ENCODE measurements at places on chromosomes 4 and X.

DNA sequence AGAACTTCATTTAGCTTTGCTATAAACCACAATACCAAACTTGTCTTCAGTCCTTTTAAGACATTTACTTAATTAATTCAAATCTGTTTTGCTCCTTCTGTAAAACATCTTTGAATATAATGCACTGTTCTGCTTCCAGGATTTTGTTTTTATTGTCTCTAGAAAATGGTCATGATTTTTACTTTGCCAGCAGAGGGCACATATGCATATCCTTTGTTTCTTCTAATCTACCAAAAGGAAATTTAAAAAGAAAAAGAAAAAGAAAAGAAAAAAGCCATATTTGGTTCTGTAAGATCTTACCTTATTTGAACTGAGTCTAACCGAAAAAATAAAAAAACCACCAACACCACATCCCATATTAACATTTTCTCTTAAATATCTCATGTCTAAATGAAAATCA lies 101.9 kb upstream of the CCSER1 start:
- DNase-seq, result no peak

DNA sequence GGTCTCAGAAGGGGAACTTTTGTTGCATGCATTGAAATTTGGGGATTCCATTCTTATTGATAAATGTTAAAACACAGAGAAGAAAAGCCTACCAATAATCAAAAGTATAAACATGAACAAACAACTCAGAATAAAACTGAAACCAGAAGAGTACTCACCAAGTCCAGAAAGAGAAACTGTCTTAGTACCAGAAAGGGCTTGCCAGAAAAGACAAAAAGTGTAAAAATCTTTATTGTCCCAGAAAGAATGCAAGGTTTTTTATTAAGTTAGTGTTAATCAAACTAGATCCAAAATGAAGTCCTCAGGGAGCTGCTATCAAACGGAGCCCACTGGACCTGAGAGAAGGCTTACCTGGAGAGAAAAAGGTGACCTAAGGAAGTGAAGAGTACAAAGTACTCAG lies 897.5 kb downstream of the PCDH7 start:
- no peak for DNase-seq

DNA sequence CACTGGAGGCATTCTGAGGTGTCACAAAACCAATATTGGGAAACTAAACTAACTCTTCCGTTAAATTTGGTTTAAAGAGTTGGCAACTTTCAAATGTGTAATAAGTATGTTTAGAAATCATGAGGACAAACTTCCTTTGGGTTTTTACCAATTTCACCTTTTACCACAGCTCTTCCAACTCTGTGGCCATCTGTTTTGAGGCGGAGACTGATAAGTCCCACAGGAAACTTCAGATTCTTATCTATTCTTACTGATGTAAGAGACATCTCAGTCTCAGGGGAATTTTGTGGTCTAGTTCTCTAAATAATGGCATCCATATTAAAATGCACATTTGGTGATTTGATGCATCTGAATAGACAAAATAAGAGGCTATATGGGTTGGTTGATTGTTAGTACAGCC lies 229.2 kb upstream of the AFF2 start:
- no peak for DNase-seq

GRCh38 chrX:103503853-103504207 lies 15.5 kb downstream of the RAB40A start:
- DNase-seq, result no peak

DNA sequence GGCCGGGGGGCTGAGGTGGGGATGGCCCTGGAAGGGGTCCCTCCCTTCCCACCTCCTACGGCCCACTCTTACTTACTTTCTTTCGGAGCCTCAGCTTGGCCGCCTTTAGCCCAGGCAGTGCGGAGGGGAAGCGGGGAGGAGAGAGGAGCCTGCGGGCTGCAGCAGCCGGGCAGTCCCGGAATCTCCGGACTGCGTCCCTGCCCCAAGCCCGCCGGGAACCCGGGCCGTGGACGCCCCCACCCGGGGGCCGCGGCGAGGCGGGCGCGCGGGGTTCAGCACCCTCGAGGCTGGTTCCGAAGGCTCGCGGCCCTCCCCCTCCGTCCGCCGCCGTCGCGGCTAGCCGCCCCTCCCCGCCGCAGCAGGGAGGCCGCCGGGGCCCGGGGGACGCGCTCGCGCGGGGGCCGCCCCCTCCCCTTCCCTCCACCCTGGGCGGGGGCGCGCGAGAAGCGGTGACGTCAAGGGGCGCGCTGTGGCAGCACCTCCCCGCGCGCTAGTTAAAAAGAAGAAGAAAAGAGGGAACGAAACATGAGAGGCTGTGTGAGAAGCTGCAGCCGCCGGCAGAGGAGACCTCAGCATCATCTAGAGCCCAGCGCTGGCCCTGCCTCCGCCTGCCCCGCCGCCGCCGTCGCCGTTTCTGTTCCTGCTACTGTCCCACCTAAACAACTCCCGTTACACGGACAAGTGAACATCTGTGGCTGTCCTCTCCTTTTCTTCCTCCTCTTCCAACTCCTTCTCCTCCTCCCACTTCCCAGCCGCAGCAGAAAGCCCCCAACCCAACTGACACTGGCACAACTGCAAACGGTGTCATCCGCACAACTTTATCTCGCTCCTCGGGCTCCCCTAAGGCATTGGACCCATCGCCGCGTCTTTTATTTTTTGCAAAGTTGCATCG lies at the start of gene HHIP:
Gene HHIP, plus strand, starts transcription at position 526 of the 892 bp plus-strand sequence. CDS start 520 bp downstream, outside the sequence.
- DNase-seq, result no peak

DNA sequence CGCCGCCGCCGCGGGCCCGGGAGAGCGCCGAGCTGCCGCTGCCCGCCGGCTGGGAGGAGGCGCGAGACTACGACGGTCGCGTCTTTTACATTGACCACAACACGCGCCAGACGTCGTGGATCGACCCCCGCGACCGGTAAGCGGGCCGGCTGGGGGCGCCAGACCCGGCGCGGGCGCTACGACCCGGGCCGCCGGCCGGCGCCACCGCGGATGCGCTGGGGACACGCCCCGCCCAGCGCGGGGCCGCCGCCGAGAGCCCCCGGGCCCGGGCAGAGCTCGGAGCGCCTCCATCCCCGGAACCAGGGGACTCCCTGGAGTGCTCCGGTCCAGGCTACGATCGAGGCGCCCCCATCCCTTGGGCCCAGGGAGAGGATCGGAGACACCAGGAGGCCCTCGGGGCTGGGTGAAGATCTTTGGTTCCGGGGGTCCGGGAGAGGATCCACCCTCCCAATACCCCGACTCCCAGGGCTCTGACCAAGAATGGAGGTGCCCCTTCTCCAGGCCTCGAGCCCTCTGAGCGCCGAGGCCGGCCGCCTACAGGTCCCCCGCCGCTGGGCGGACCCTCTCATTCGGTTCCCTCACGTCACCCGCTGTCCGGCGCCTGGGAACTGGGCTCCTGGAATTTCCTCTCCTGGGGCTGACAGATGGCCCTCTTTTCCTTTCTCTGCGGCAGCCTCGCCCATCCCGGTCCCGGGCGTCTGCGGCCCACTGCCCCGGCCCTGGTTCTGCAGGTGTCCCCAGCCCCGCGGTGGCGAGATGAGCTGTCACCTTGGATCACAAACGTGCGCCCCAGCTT lies 48.8 kb downstream of the CLDN34 start:
- no peak for DNase-seq

- no peak for DNase-seq
Observed at GRCh38 chr4:126532527-126532926, 1100.2 kb upstream of the INTU start.

GRCh38 chrX:110163488-110163887 lies 154.4 kb downstream of the AMMECR1 start:
- DNase-seq, result no peak
